ENCODE measurements at places on chromosomes 3 and 15.
A peak's percentile ranks its signal among the peaks of the same experiment; 100 is the strongest.

- no peak for DNase-seq
These were observed 312.3 kb downstream of the ZBBX start for GRCh38 chr3:167067787-167068161.

DNA sequence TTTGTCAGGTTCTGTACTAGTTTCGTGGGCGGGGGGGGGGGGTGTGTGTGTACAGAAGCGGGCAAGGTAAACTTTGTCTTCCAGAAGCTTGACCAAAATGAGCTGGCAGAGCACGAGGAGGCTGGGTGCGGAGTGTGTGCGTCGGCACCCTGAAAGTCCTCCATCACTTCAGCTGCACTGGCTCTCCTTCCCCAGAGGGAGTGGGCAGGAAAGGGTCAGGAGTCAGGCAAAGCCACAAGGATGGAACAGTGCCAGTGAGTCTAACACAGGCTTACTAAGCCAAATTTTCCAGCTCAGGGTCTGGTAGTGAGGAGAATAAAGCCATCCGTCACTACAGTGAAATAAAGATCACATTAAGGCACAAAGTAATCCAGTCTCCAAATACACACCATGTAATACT is 11.9 kb upstream of the SH3GL3 start:
- no peak for DNase-seq

- no peak for DNase-seq
These were observed 1245.6 kb downstream of the OTOL1 start for GRCh38 chr3:162742159-162742717.

DNA sequence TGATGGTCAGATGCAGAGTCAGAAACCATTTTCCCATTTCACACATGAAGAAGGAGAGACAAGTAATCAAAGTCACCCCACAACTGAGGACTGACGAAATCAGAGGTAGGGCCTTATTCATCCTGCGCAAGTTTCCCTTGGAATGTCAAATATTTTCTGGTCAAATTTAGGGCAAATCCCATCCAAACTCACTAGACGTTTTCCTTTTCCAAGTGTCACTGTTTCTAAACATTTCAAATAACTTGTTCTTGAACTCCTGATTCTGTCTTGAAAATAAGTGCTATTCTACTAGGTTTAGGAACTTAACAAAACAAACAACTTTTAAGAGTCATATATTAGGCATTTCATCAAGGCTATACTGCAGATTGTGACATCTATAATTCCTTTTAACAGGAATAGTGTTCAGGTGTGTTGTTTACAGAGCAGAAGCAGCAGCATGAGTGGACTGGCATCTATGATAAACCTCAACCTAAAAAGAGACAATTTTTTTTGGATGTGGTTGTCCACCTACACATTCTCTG is 40.7 kb downstream of the SUMF1 start:
- peak; percentile 57 for DNase-seq

DNA sequence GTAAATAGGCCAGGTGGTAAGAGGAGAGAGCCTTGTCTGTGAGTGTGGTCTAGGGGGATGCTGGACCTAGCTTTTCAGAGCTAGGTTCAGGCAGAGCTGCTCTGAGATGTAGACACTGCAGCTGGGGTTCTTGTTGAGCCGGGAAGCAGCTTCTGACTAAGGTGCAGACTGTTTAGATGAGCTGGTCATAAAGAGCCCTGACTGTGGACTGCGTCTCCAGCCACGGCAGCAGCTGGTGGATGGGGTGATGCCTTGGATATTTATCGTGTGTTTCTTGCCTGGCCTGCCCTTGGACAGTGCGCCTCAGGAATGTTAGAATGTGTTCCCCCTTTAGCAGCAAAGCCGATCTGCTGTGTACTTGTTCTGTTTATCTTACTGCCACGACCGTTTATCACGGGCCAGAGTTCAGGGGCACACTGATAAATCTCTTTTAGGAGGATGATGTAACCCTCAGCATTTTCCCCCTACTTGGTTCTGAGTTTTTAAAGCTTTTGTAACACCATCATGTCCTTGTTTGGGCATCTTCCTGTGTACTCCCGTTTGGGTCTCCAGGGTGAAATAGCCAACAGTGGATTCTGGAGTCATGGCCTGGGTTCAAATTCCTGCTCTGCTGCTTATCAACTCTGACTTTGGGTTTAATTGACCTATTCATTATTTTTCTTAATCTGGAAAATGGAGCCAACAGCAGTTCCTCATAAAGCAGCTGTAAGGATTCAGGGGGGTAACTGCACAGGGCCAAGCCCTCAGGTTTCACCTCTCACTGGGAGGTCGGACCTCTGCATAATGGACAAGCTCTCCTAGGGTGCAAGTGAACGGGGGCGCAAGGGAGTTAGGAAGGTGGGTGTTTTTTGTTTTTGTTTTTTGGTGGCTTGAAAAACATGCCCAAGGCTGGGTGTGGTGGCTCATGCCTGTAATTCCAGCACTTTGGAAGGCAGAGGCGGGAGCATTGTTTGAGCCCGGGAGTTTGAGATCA is 51.4 kb downstream of the FLNB start:
- peak; percentile 85 for DNase-seq

DNA sequence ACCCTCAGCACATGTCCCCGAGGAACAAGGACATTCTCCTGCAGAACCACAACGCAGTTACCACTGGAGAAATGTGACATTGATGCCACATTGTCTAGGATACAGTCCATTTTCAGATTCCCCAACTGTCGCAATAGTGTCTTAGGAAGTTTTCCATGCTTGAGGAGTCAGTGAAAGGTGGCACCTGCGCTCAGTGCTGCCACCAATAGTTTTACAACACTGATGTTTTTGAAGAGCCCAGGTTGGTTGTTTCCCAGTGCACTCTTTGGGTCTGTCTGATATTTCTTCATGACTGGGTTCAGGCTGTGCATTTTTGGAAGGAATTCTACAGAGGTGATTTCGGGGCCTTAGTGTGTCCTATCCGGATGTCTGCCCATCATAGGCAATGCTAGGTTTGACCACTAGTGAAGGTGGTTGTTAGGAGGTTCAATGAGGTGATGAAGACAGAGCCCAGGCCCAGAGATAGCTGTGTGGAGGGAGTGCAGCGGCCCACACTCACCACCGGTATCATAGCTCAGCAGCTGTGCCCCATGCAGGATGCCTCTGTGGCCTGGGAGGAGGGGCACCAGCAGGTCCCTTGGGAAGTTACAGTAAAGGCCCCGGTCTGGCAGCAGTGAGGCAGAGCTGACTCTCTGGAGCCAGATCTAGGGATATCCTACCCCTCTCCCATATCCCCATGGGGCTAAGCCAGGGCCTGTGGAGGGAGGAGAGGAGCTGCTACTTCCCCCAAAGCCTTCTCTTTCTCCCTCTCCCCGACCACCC is 96.6 kb downstream of the DNAJB8 start:
- no peak for DNase-seq

- no peak for DNase-seq
These were observed 13.9 kb upstream of the RHO start for GRCh38 chr3:129514563-129514962.

All from choroid plexus epithelial cell (primary cell).